ENCODE measurements at places on chromosomes 6 and 20.

DNA sequence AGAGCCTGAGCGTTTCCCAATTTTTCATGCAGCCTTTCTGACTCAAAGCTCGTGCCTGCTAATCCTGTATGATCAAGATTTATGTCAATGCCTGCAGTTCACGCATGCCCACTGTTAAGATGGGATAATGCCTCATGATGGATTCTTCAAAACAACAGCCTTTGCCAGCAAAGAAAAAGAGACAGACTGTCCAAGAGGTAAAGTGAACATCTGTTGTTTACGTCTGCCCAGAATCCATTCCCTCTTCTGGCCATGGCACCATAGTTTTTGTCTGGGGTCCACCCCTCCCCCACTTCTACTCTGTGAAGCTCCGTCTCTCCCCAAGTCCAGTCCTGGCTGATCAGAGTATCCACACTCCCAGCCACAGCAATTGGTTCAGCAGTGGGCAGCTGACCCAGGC lies 91.9 kb upstream of the EYA2 start:
- DNase-seq, result no peak

GRCh38 chr6:163449076-163449475 lies 34.6 kb downstream of the QKI start:
- DNase-seq, result no peak

DNA sequence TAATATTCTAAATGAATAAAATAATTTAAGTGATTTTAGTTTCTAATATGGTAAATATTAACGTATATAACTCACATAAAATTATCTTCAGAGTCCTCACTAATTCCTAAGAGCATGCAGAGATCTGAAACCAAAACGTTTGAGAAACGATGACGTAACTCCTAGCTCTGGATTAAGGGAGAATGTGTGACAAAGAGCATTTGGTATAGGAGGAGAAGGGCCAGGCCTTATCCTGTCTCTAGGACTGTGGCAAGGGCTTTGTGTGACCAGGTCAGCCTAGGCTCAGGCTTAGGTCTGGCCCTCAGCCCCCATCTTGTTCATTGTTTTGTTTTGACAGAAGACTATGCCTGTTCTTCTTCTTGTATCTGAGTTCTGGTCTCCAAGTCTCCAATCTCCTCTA lies 19.2 kb upstream of the POLR1H start:
- peak; percentile 8 for DNase-seq

GRCh38 chr6:163773646-163774045 lies 359.1 kb downstream of the QKI start:
- no peak for DNase-seq

DNA sequence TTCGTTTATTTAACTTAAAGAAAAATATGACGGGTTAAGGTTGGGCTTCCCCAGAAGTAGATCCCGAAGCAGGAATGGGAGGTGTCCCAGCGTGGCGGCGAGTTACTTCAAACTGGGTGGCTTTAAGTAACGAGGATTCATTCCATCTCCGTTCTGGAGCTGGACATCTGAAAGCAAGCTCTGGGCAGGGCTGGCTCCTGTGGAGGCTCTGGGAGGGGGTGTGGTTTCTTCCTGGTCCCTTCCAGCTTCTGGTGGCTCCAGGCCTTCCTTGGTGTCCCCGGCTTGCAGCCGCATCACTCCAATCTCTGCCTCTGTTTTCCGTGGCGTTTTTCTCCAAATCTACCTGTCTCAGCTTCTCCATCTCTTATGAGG lies 47.3 kb upstream of the BHLHE23 start:
- no peak for DNase-seq

- DNase-seq, result no peak
These were observed 208.7 kb upstream of the PREP start for GRCh38 chr6:105611606-105612005.

DNA sequence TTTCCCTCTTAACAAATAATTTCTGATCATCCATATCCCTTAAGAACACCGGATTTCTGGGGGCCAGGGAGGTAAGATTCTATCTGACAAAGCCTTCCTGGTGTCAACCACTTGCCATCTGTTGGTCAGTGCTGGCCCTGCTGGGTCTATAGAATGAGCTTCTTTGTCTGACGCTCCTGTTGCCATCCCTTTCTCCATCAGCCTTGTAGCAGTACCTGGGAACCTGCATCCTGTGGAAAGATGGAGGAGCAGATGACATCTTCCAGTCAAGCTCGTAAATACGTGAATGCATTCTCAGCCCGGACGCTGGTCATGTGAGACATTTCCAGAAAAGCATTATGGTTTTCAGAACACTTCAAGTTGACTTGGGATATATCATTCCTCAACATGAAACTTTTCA lies 36.6 kb downstream of the MYB start:
- DNase-seq, result no peak

DNA sequence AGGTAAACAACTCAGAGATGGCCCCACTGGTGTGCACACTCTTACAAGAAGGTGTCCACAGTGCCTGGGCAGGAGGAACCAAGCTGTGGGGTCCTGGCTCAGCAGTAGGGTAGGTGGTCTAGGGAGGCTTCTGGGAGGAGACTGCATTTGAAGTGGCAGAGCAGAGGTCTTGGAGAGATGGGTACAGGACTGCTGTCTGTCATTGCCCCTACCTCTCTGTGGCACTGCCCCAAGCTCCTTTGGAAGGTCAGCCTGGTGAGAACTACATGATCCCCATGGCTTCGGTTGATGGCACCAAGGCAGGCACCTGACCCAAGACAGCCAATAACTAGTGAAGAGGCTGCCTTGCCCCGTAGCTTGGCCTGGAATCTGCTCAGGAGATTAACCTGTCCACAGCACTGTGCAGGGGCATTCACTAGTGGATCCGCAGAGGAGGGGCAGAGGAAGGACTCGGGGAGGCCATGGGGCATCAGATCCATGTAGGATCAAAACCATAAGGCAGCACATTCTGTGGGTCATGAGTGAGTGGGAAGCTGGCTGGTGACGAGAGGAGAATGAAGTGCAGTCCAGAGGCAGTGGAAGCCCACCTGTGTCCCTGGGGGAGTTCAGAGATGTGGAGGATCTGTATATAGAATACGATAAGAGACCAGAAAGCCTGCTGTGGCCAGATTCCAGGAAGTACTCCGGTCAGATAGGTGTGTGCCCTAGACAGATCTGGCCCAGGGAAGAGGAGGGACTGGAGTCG lies 162.0 kb downstream of the GRM4 start:
- DNase-seq, result no peak

DNA sequence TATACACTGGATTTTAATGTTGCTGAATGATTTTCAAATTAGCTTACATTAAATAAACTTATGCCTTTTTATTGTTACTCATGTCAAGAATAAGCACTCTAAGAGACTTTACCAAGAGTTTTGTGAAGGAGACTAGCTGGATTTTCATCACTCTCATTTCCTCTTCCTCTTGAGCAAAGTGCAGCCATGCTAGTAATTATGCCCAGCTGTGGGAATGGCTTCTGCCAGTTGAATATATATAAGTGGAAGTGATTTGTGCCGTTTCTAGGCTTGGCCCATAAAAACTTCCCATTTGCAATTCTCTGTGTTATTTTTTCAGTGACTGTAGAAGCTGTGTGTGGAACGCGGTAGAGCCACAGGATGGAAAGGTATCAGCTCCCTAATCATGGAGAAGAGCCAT lies 255.8 kb downstream of the HDGFL1 start:
- DNase-seq, result no peak

DNA sequence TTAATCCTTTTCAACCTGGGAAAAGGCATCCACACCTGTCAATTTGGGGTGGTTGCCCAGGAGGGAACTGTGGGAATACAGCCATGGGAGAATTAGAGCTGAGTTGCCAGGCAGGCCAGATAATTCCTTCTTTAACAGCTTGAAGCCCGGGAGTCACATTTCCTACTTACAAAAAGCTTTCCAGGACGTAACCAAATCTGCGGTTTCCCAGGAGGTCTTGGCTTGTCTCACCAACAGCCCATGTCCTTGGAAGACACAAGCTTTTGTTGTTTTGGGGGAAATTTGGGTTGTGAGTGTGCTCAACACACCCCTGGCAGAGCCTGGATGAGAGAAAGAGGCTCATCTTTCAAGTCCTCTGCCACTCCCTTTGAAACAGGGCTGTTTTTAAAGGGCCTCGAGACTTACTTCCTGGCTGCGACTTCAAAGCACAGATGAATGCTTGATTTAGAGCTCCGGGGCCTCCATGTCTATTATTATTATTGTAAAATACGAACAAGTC lies 465.9 kb upstream of the BTBD3 start:
- no peak for DNase-seq

DNA sequence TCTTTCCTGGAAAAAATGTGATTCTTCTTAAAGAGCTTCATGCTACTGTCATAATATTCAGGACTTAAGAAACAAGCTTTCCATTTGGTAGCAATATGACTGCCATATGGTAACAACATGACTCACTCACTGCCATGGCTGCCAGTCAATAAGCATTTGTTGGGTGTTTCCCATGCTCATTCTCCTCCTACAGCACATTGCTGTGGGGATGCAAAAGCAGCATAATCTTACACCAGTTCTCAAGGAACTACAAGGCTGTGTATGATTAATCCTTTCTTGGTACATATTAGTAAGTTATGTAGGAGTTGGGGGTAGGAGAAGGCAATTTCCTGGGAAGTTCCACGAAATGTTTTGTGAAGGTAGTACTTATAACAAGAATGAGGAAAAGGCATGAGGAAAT lies 76.7 kb downstream of the CEP162 start:
- DNase-seq, result no peak
